ENCODE measurements at places on chromosomes 2 and 18.

DNA sequence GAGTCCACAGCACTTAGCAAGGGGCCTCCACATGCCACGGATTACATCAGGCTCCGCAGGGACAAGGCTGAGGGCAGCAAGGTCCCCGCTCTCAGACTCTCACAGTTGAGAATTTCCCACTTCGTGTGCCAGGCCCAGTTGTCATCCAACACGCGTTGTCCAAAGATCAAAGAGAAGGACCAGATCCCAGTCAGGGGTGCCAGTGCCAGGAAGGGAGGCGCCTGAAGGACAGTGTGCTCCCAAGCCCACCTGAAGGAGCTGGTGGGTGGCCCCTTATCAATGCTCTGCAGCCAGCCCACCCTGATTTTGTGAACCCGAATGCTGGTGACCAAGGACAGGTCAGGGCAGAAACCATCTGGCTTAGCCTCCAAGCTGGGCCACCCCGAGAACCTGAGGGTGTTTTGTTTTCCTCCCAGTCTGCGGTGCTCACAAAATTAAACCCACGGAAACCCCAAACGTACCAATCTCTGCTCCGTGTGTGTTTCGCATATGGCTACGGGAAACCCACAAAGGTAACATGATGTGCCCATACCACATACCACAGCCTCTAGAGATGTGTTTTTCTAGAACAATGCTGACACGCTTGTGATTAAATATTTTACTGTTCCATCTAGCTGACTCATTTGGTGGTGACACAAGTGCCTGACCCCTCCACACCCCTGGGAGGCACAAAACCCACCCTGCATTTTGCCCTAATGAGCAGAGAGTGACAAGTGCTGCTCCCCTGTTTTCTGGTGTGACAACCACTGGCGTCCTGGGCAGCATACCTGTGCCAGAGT lies 24.5 kb downstream of the CRACDL start:
- DNase-seq, result no peak

DNA sequence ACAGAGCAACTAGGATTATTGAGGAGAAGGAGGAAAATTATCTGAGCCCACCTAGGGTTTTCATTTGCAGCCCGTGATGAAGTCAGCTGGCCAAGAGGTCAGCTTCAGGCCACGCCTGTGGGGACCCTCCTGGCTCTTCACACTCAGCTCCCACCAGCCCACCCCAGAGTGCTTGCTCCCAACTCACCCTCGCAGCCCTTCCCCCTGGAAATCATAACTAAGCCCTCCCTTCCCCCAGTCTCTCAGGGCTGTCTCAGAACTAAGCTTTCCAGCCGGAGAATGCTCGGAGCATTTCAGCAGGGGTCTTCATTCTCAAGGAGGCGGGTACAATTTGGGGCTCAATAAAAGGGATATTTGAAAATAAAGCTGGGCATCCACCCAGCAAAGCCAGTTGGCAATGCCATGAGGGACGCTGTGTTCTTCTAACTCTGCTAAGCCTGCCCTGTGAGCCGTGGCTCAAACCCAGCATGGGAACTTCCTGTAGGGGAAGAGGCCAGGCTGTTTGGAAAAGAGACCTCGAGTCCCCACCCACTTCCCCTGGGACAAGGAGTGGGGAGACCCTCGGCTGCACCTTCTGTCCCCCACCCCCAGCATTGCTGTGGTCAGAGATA lies 194.9 kb downstream of the CTIF start:
- DNase-seq, result no peak

GRCh38 chr2:184113696-184114403 lies 484.5 kb upstream of the ZNF804A start:
- DNase-seq, result no peak

DNA sequence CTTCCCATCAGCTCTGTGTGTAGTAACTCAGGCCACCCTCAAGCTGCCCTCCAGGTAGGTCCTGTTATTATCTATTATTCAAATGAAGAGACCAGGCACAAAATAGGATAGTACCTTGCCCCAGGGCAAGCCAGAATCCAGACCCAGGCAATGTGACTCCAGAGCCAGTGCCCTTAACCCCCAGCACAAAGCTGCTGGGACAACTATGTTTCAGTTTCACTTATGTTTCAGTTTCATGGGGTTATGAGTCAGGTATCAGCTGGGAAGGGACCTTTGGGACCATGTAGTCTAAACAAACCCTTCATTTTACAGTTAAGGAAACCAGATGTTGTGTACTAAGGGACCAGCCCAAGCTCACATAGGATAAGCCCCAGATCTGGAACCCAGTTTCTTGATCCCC lies 10.0 kb downstream of the HK2 start:
- DNase-seq, result peak; percentile 92

DNA sequence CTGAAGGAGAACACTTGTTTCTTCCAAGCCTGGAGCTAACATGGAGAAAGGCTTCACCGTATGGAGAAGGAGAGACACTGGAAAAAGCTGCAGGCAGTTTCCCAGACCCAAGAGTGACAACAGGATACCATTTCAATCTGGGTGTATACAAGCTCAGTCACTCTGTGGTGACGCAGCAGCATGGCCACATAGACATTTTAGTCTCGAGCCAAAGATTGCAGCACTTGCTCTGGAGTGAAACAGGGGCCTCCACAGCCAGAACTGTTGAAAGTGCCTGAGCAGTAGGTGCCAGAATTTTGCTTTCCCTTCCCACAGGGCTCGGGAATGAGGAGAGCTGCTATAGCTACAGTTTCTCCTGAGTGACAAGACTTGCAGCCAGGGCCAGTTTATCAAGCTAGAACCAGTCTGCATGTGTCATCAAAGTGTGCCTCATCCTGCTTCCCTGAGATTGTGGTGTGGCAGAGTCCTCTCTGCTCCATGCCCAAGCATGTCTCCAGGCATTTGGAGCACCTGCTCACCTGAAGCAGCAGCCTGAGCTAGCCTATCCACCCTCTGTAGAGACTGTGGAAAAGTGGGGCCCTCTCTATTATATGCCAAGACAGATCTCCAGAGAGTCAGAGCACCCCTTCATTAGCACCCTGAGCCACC lies 234.6 kb upstream of the CDH19 start:
- DNase-seq, result no peak

GRCh38 chr2:67782443-67782842 lies 280.4 kb downstream of the C1D start:
- DNase-seq, result no peak

DNA sequence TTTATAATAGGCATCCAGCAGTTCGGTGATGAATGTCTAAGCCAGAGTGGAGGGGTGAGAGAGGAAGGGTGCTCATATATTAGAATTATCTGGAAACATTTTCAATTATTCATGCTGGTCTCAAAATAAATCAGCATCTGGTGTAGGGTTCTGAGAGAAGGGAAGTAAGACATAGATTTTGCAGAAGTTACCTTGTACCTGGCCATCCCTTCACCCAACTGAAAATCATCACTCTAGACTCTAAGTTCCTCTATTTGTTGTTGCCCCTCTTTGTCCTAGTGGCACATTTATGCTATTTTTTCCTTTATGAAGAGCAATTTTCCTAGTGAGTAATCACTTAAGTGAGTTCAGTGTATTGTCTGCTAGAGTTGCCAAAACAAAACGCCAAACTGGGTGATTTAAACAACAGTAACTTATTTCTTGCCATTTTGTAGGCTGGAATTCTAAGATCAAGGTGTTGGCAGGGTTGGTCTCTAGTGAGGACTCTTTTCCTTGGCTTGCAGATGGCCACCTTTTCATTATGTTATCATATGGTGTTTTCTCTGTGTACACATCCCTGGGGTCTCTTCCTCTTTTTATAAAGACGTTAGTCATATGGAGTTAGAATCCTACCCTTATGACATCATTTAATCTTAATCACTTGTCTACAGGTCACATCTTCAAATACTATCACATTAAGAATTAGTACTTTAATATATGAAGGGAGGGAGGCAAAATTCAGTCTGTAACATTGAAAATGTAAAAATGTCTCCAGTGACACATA lies 129.9 kb upstream of the KLHL14 start:
- DNase-seq, result no peak

GRCh38 chr18:2139691-2140090 lies 431.6 kb downstream of the METTL4 start:
- no peak for DNase-seq

GRCh38 chr2:41736586-41736985 lies 311.2 kb upstream of the PKDCC start:
- no peak for DNase-seq

- DNase-seq, result no peak
These were observed 963 bp downstream of the THADA start for GRCh38 chr2:43594875-43595274.

DNA sequence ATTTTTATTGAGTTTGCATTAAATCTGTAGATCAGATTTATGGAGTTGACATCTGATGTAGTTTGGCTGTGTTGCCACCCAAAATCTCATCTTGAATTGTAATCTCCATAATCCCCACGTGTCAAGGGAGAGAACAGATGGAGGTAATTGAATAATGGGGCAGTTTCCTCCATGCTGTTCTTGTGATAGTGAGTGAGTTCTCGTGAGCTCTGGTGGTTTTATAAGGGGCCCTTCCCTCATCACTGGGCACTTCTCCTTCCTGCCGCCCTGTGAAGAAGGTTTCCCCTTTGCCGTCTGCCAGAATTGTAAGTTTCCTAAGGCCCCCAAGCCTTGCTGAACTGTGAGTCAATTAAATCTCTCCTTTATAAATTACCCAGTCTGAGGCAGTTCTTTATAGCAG lies 32.2 kb downstream of the ZC3H15 start:
- no peak for DNase-seq

- no peak for DNase-seq
These were observed 260.0 kb downstream of the OTX1 start for GRCh38 chr2:63310614-63311013.

GRCh38 chr2:62586981-62587380 lies 81.0 kb upstream of the TMEM17 start:
- DNase-seq, result no peak

DNA sequence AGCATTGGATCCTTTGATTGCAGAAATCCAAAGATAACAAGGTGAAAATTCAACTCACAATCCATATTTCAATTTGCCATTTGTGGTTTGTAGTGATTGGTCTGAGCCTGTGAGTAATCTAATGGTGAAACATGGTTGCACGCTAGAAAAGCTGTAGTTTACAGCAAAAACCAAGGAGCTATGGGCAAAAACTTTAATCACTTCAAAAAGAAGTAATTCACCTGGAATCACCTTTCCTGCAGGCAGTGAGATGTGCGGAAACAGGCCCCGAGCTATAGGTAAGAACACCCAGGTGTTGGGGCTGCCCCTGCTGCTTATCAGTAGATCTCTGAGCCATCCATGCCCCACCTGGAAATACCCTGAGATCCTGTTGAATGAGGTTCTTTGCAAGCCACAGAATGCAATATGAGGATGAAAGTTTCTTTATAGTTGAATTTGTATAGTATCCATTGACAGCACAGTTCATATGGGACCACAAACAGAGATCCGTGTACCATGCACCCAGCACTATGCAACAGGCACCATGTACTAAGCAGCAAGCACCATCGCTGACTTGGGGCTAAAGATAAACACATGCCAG lies 208.2 kb downstream of the SPP2 start:
- no peak for DNase-seq
